Astrocyte of the spinal cord (primary cell): ENCODE measurements at places on chromosomes 11 and 22.

DNA sequence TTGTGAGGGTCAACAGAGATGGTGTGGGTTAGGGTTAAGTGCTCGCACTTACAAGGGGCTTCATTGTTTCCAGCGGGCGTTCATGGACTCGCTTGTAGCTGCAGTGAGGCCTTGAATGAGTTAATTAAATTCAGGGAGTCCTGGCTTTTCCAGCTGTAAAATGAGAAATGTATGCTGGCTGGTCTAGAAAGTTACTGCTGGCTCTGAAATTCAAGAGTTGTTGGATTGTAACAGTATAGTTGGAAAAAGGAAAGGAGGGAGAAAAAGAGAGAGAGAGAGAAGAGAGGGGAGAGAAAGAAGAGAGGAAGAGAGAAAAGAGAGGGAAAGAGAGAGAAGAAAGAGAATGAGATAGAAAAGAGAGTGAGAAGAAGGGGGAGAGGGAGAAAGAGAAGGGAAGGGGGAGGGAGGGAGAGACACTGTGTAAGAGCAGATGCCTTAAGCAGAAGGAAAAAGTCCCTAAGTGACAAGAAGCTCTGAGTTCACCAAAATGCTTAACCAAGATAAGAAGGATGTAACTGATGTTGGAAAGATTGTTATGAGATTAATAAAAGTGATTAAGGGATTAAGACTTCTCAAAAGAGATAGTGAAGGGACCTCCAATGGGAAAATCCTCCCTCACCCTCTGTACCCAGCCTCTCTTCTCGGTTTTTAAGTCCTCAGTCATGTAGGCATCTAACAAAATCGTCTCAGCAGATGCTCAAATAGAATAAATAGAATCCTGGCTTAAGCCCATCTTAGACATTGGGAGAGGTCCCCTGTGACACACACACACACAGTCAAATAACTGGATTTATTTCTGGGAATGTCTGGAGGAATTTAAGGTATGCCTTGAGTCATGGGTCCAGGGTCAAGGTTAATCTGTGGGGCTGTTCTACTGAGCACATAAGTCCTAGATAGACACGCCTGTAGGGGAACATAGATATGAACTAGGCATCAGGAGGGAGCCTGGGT lies 477.9 kb downstream of the MIAT start:
- peak; percentile 64 for DNase-seq

DNA sequence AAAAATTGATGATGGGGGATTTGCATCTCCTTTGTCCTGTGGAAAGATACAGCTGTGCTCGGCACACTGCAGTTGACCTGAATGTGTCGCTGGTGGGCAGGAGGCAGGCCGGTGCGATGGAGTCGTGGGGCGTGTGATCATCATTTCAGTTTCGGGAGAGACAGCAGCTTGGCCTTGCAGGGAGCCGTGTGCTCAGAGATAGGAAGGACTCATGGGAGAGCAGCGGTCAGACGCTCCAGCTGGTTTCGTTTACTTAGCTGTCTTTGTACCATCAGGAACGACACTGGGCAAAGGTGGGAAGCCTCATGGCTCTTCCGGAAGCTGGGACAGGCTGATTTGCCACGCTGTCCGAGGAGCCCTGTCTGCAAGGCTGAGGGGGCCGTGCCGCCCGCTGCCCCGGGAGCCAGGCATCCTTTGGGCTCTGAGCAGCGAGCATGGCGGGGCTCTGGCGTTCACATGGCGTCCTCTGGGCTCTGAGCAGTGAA lies 32.7 kb downstream of the GRAMD4 start:
- peak; percentile 54 for DNase-seq

- no peak for DNase-seq
Observed at GRCh38 chr11:69475866-69476471, 5.5 kb upstream of the LINC01488 start.

DNA sequence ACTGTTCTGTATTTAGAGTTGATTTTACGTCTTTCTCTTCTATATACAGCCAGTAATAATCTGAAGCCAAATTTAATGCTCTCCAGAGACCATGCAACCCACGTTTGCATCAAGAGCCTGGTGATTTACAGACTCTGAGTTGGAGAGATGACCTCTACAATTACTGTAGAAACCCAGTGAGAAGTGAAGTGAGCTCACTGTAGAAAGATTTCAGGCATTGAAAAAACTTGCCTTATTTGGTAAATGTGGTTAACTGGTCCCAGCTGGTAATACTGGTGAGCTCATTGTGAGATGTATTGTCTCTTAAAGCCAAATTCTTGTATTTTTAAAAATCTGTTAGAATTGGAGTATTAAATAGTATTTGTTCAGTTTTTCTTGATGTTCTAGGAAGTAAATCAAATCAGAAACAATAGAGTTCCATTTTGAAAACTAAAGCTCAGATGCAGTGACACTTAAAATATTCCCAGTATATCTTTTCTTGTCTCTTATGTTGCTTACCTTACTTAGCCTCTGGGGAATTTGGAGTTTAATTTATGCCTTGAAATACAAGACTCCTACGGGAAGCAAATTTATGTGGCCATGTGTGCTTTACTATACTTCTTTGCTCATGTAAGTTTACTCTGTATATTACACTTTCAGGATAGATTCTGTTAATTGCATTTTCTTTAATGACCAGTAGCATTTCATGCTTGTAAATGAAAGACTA lies 189.9 kb downstream of the ARHGAP42 start:
- DNase-seq, result peak; percentile 99

DNA sequence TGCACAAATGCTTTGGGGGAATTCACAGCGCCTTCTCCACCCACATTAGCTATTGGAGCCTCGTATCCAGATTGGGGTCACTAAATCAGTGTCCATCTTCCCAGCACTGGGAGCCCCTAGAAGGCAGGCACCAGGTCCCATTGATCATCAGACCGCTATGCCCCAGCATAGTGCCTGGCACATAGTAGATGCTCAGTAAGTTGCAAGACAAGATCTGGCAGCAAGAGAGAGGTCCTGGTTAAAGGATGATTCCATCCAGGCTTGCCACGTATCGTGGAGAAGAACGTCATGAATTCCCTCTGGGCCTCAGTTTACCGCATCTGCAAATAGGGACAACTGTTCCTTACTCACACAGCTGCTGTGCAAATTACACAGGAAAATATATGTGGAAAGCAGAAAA lies 1.7 kb downstream of the TMEM184B start:
- no peak for DNase-seq

DNA sequence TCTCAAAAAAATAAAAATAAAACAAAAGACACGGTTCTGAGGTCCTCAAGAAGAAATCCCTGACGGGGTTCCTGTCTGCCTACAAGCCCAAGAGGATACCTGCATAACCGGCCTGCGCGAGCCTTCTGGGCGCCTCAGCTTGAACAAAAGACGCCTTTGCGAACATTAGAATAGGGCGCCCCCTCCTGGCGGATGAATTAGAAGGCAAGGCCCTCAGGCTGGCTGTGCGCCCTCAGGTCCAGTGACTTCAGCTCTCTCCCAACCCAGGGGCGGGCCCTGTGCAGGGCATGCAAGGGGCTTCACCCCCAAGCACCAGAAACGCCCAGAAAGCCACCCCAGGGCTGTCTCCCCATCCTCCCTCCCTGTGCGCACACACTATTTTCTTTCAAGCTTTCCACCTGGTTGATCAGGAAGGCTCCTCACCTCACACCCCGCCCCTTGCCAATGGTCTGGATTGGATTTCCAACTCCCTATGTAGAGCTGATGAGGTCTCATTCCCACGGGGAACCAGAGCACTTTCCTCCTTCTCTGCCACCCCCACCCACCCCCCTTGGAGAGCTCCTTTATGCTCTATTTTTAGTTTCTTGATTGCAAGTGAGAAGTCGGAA lies 273.3 kb downstream of the BUD13 start:
- DNase-seq, result peak; percentile 43

- DNase-seq, result no peak
Observed at GRCh38 chr11:134074346-134074745, 5.5 kb downstream of the JAM3 start.

DNA sequence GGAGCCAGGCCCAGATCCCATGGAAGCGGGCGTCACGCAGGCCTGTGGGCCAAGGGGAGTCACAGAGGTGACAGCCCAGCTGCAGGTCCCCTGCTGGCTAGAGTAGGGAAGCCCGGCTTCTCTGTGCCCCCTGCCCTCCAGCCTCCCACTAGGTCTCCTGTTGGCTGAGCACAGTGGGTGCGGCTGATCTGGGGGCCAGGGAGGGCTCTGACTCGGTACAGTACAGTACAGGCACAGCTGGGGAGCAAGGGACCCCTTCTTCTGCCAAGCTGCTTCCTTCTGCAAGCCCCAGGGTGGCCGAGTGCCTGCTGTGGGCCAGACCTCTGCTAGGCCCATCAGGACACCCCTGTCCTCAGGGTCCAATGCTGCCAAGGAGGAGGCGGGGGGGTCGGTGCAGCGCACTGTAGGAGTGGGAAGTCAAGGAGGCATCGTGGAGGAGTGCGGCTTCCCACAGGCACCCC lies 10.1 kb downstream of the SUSD2 start:
- no peak for DNase-seq

- DNase-seq, result peak; percentile 43
Observed at GRCh38 chr22:32354360-32355351, 3.0 kb upstream of the RFPL3 start.

DNA sequence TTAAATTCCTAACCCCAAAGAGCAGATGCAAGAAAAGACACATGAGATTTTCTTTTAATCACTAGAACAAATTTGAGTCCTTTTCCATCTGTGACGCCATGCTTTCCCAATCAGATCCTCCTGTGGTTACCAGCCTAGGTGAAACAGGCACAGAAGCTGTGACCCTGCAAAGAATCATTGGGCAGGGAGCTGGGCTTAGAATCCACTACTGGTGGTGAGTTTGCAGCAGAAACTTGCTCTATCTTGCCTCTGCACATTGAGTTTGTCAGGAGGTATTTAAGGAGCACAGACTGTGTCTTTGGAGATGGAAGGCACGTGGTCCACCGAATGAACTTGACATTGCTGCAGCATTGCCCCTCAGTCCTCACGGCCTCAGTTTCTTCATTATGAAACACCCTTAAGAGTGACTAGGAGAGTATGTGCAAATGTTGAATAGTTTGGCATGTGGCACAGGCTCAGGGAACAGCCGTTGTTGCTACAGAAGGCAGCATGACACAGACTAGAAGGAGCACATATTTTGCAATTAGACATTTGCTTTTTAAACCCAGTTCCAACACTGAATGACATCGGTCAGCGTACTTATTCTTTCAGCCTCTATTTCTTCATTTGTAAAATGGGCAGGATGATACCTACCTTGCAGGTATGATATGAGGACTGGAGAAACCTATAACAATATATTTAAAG lies 127.6 kb downstream of the DBX1 start:
- DNase-seq, result no peak

DNA sequence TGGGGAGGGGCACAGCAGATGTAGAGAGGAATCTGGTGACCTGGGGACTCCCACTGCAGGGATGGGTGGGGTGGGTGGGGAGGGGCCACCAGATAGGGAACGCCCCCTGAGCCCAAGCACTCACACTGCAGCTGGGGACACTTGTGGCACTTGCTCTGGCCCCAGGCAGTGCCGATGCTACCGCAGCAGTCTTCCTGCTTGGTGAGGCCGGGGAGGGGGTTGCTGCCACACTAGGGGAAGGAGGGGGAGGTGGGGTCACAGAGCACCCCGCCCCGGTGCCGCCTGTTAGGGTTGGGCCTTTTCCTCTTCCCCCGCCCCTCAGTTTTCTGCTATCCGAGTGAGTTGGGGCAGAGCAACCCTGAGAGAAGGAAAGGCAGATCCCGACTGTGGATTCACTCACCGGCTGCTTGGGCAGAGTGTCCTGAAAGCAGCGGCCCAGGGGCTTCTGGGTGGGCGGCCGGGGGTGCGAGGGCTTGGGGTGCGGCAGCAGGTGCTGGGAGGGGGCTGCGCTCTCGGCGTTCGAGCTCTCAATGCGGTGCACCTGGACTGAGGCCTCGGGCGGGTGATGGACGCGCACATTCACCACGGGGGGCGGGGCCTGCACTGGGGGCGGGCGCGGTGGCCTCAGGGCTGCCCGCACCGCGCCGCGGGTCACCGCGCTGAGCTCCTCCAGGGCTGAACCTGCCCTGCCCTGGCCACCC lies 4.7 kb downstream of the LTBP3 start:
- no peak for DNase-seq

- no peak for DNase-seq
Observed at GRCh38 chr11:126413426-126413825, 57.9 kb downstream of the ST3GAL4 start.

- no peak for DNase-seq
Observed at GRCh38 chr11:104522123-104522522, 358.2 kb upstream of the PDGFD start.

- DNase-seq, result no peak
Observed at GRCh38 chr11:131506348-131506747, 135.9 kb downstream of the NTM start.

- no peak for DNase-seq
Observed at GRCh38 chr11:74641289-74641688, 48.9 kb downstream of the POLD3 start.

DNA sequence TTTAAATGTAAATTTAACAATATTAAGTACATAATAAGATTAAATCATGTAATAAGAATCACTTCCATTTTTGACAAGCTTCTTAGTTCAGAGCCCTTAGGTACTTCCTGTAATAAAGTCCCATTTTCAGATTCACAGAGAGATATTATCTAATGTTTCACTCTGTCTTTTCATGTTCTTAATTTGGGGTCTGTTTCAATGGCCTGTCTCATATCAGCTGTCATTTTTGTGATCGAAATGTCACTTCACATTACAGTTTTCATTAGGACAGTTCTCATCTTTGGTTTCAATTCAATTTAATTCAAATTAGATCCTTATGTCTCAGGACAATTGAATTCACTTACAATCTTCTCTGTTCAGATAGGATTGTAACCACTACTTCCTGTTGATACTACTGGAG lies 22.6 kb upstream of the OLFML1 start:
- no peak for DNase-seq

DNA sequence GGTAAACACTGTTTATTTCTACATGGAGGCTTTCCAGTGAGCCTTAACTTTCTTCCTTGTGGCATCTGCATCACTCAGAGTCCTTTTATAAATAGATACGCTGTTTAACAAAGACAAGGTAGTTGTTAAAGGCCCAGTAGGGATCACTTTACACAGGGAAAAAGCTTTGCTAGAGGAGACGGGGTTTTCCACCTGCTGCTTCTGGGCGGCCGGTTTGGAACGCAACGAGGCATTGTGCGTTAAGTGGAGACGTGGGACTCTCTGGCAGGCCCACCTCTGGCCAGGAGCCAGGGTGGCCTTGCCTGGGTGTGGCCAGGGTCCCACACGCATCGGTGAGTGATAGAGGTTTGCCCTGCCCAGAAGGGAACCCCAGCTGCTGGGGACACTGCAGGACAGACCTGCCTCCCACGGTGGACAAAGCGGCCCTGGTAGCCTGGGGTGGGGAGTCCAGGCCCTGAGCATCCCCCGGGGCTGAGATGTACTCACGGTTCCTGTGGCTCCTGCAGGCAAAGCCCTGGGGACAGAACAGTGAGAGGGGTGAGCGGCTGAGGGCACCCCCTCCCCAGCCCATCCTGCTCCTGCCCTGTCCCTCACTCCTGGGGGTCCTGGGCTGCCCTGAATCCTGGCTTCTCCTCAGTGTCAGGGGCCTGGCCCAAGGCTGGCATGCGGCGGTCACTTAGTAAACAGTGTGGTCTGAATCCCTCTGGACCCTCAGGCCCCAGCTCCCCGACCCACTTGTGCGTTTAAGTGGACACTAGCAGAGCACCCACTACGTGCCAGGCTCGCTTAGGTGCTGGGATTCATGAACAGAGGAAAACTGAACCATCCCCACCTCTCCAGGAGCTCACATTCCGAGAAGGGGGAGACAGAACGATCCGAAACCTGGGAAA lies 4.2 kb downstream of the IL17REL start:
- no peak for DNase-seq
